Motor neuron (in vitro differentiated cells): ENCODE measurements at places on chromosomes 11 and 22. TPM values are rescaled to one million over a fixed set of nuclear protein-coding genes. Genes with fewer than 3 reads are reported as not detected.

The OR8D1 gene
- total RNA-seq, result 0.08 and 0.28 TPM in 2 replicates

The RCOR2 gene
- 6.8 and 9.4 TPM in 2 replicates for total RNA-seq

The TENM4 gene
- 82.2 and 214 TPM in 2 replicates for total RNA-seq

The DEFB131B gene
- not detected in 2 replicates for total RNA-seq

The HEPACAM gene
- total RNA-seq, result 0.05 and 0.25 TPM in 2 replicates

The FOLH1 gene
- 3.6 and 4.8 TPM in 2 replicates for total RNA-seq

The CYB5R3 gene
- 83.6 and 89.0 TPM in 2 replicates for total RNA-seq

The KDELR3 gene
- 13.7 and 14.7 TPM in 2 replicates for total RNA-seq

DNA sequence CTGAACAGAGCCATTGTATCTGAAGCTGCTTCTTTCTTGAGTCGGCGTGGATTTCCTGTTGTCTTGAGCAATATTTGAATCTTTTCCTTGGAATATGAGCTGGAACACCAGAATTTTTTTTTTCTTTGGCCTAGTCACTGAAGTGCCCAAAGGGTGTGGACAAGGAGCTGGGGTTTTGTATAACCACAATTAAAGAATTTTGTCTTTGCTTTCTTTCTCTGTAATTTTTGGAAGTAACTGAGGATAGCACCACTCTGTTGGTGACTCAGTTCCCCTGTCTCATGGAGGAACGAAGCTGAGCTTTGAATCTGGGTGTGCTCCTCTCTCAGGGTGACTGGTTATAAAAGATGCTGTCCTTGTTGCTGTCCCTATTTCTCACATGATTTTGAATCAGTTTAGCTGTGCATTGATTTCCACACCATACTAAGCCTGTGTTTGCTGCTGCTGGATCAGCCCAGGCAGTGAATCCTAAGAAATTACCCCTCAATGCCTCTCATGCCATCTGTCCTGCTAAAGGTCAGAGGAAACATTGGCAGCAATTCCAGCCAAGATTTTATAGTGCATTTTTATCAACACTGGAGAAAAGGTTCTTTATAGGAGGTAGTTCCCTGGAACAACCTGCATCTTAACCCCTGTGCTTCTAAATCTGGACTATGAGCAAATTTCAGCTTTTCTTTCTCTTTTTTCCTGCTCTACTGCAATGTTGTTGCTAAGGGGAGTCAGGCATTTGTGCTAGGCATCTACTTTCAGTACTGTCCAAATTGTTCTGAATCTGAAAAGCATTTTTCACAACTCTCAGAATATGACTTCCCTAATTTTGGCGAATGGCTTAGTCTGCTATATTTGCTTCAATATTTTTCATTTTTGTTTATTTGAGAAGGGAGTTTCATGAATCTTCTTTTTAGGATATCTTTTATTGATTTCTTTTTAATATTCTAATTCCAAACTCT lies 540.8 kb downstream of the SOX6 start:
- no peak for ATAC-seq

DNA sequence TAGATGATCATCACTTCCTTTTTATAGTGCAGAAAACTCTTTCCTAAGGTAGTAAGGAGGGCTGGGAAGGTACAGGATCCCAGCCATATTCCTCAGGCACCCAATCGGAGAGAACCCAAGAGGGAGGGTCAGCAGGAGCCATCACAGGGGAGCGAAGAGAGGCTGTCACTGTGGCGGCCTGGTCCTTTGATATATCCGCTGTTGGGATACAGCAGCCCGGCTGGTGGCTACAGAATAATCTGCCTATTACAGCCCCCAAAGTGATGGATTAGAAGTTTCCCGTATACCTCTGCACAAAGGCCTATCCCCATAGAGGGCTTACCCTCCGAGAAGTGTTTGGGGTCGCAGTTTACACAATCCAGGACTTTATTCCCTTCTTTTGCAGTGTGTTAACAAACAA lies 48.5 kb downstream of the OR4D9 start:
- ATAC-seq, result peak; percentile 16

GRCh38 chr11:134853992-134854991 lies 442.2 kb upstream of the B3GAT1 start:
- ATAC-seq, result peak; percentile 30

DNA sequence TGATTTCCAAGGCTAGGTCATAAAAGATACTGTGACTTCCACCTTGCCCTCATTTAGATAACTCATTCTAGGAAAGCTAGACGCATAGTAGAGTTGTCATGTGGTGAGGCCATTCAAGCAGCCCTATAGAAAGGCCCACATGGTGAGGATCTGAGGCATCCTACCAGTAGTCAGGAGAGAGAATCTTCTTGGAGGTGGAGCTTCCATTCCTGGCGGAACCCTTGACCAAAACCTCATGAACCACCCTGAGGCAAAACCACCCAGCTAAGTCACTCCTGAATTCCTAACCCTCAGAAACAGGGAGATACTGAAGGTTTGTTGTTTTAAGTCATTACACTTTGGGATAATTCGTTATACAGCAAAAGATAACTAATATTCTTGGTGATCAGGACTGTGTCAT lies 2.9 kb upstream of the HDHD5 start:
- no peak for ATAC-seq

DNA sequence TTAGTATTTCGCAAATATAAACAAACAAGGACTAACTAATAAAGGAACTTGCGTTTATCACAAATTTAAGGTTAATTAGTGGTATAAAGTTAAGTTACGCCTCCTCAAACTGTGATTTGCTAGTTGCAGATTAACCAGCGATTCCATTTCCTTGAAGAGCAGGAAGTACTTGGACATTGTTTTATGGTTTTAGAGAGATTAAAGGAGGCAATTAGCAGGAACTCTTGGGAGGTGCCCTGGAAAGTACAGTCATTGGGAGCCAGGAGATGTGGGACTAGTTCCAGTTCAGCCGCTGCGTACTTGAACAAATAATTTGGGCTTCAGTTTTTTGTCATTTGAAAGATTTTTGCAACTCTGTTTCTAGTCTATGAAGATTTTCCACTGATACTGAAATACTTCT lies 3.3 kb downstream of the FAM118B start:
- no peak for ATAC-seq
